ENCODE measurements at places on chromosomes 7 and 10.

GRCh38 chr7:35988818-35989217, 164.2 kb upstream of the EEPD1 start:
- DNase-seq, result no peak

GRCh38 chr7:155729847-155730246, 82.4 kb downstream of the SHH start:
- no peak for DNase-seq

DNA sequence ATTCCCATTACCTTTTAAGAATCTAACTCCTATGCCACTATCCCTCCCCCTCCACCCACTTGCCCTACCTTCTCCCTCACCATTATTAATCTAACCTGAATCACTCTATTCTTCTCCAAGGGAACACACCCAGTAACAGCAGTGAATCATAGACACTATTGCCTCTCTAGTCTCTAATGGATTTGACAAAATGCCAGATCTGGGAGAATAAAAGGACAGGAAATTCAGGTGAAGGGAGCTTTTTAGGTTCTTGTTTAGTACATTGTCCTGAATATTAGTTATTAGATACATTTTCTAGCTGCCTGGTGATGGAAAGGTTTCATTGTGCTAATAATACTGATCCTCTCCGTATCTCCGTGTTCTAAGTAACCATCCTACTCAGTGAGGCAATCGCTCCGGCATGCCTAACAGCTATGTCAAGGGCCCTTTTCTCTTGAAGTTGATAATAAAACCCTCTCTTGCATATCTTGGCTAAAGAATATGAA, 4.1 kb upstream of the SFR1 start:
- DNase-seq, result no peak

DNA sequence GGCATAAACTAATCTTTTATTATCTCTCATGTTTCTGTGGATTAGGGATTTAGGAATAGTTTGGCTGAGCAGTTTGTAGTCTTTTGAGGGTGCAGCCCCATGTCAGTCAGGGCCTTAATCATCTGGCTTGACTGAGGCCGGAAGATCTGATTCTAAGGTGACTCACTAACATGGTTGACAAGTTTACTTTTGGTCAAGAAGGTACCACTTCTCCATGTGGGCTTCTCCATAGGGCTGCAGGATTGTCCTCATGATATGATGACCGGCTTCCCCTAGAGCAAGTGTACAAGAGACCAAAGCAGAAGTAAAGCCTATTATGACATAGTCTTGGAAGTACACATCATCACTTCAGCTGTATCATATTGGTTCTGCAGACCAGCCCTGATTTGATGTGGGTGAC, 45.9 kb upstream of the OIT3 start:
- no peak for DNase-seq

DNA sequence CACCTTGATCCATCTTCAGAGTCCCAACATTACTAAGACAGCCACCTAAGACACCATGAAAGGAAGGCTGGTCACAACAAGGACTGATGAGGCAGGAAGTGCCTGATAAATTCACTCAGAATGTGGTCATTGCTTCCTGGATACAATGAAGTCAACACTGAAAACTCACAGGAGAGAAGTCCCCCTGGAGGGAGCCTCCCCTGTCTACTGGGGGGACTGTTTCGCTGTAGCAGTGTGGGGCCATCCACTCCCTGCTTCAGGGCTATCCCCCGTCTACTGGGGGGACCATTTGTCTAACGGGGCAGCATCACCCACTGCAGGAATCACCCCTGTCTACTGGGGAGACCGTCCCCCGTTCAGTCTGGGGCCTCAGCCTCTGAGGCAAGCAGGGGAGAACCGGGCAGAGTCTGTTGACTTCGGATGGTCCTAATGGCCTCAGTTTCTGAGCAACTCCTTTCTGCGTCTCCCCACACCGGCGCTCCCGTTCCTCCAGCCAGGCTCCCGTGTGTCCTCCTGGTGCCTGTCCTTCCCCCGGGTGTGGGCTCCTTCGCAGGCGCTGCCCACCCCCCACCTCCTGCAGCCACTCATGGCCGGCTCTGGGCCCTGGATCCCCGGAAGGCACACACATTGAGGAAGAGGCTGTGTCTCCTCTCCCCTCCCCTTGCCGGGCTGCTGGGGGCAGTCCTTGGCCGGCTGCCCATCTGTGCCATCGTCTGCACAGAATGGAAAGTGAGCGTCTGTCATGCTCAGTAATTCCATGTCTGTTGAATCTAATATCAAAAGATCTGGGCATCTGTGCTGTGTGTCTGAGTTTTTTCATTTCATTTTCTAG, 59.9 kb upstream of the DNAJB6 start:
- no peak for DNase-seq

DNA sequence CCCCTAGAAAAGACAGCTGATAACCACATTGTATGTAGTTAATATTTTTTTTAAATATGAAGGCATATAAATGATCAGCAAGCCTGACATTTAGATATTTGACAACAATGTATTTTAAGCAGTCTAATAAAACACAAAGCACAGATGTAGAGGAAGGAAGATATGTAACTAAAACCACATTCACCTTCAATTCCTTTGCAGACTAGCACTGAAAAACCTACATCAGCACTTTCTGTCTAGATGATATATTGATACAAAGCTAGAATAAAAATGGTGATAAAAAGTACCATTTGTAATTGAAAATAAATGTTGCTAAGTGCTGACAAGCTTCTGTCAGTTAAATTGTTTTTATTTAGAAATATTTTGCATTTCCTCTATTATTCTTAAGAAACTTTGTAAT, 153.6 kb downstream of the IMMP2L start:
- DNase-seq, result no peak

Measured in hippocampal formation (tissue), 2 donors.